ENCODE measurements at places on chromosomes 13 and 19.

DNA sequence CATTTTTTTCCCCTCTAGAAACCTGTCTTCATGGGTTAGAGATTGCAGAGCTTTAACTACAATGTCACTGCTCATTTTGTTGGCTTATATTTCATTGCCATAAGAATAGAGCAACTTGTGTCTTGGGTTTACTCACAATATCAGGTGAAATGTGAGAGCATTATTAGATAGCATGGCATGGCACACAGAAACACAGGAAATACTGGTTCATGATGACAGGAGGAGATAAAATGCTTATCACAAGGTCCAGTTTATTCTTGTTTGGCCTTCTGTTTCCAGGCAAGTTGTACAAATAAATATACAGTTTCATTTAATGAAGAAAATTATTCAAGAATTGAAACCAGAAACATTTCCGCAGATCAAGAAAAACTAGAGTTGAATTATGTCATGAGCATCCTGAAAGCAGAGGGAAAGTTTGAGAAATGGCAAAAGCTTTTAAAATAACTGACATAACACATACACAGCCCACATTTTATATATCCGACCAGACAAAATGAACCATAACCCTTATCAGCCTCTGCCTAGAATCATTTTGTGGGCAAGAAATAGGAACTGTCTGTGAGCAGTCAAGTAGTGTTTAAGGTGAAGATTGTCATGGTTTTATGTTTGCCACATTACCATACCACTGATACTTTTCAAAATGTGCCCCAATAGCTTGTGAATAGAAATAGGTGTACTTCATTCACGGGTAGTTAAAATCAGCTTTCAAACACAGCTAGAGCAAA is 297.9 kb upstream of the ARGLU1 start:
- DNase-seq = no peak

- no peak for DNase-seq
Observed at GRCh38 chr13:48725271-48725670, 71.5 kb downstream of the CYSLTR2 start.

DNA sequence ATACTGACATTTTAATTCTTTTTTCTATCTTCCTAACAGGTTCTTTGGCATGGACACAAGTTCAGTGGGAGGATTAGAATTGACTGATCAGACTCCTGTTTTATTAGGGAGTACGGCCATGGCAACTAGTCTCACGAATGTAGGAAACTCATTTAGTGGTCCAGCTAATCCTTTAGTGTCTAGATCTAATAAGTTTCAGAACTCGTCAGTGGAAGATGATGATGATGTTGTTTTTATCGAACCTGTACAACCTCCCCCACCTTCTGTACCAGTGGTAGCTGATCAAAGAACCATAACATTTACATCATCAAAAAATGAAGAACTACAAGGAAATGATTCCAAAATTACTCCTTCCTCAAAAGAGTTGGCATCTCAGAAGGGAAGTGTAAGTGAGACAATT is 34.5 kb downstream of the ZMYM2 start:
- no peak for DNase-seq

- DNase-seq = no peak
Observed at GRCh38 chr19:19067276-19068072, 3.7 kb downstream of the SLC25A42 start.

DNA sequence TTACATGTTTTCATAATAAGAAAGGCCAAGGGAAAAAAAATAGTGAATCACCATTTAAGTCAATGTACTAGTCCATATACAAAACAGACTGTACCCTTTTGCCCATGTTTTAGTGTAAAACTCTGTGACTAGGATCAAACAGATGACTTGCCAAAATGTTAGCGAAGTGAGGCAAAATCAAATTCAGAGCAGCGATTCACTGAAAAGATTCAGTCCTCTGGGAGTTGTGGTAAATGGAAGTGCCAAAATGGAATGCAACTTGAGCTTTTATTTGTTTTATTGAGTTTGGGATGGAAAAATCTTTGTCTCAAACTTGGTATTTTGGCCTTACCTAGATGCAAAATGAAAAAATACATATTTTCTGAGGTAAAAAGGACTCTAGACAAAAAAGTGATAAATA is 9.1 kb downstream of the CDADC1 start:
- DNase-seq = no peak

- DNase-seq = no peak
Observed at GRCh38 chr13:23722726-23723453, 152.7 kb downstream of the TNFRSF19 start.

GRCh38 chr13:97953376-97953970 is at the start of gene IPO5:
Gene IPO5 (plus strand): TSS chr13:97953675. CDS start chr13:97976697, 23,022 bp downstream.
- DNase-seq = no peak

GRCh38 chr19:43781630-43782310 is 997 bp upstream of the KCNN4 start:
- no peak for DNase-seq

DNA sequence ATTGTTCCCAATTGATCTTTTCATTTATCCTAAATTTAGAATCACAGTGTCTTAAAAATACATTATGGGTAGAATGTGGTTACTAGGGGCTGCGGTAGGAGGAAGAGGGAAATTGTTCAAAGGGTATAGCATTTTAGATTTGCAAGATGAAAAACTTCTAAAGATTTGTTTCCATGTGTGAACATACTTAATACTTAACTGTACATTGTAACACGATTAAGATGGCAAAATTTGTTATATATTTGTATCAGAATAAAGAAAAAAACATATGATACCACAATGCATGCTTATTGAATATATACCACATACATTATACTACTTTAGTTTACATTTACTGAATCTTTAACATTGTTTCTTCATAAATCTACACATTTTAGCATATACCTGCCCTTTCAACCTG is 677.3 kb upstream of the PCDH20 start:
- no peak for DNase-seq

- DNase-seq = no peak
Observed at GRCh38 chr19:20351244-20351643, 184.2 kb downstream of the ZNF486 start.

GRCh38 chr13:75161804-75162203 is 320.2 kb downstream of the TBC1D4 start:
- DNase-seq = no peak

GRCh38 chr13:65378943-65379519 is 1851.1 kb downstream of the PCDH9 start:
- no peak for DNase-seq

- no peak for DNase-seq
Observed at GRCh38 chr19:1466461-1467214, 12.4 kb downstream of the C19orf25 start.

Measured in activated naive CD8-positive, alpha-beta T cell treated with anti-CD3 and anti-CD28 coated beads, Interleukin-2, amount 50 U/mL, for 16 hours (primary cell).